ENCODE measurements at places on chromosomes 1 and 21.
A peak's percentile ranks its signal among the peaks of the same experiment; 100 is the strongest.

- no peak for DNase-seq
These were observed 26.3 kb downstream of the PPFIA4 start for GRCh38 chr1:203052601-203053000.

DNA sequence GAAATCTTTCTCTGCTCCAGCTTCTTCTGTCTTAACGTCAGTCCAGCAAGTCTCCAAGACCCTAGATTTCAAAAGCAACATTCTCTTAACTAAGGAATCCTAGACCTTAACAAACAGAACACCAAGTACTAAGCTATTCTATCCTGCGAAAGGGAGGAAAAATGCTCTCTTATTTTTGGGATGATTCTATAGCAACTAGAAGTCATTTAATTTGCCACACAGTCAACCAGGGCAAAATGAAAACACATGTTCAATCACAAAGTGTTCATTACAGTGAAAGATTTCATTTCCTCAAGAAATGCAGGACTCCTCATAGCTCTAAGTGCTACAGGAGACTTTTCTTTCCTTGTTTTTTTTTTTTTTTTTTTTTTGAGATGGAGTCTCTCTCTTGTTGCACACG is 36.2 kb upstream of the DOCK7 start:
- no peak for DNase-seq

DNA sequence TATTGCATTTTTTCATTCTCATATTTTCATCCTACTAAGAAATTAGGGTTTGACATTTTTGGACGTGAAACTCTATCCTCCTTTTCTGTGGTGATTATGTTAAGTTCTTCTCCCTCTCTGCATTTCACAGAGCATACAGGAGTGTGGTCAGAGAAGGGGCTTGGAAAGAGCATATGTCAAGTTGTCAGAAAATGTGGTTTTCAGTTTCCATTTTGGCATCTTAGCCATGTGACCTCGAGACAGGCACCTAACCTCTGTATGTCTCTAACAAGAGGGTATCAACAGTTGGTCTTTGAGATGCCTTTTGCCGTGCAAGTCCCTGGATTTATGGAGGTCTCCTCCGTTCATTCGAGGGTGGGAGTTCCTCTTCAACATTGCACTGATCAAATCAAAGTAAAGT is 140.7 kb downstream of the CYYR1 start:
- DNase-seq = no peak

DNA sequence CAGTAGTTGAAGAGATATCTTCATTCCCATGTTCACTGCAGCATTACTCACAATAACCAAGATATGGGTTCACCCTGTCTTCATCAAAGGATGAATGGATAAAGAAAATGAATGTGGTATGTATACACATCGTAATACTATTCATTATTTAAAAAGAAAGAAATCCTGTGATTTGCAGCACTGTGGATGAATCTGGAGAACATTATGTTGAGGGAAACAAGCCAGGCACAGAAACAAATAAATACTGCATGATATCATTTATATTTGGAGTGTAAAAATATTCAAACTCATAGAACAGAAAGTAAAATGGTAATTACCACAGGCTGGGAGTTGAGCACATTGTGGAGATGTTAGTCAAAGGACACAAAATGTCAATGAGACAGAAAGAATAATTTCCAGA is 977.2 kb downstream of the AMY1C start:
- DNase-seq = no peak

GRCh38 chr1:182473556-182473955 is 23.6 kb downstream of the RGSL1 start:
- no peak for DNase-seq

DNA sequence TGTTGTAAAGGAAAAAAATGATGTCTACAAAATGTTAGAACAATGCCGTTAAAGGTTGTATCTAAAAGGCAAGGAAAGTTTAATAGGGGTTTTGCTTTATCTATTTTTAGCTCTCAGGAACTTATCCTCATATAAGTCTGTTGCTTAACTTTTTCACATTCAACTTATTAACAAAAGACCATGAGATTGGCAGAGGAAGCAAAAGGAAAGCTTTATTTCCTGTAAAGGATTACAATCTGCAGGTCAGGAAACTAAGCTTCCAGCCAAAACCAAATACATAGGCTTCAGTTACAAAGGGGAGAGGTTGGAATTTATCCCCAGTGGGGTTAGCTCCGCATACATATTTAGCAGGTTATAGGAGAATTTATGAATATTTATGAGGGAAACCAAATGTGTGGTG is 58.7 kb upstream of the KIAA1614 start:
- DNase-seq = no peak

- DNase-seq = no peak
These were observed 125.9 kb downstream of the PTPRC start for GRCh38 chr1:198764748-198765147.

DNA sequence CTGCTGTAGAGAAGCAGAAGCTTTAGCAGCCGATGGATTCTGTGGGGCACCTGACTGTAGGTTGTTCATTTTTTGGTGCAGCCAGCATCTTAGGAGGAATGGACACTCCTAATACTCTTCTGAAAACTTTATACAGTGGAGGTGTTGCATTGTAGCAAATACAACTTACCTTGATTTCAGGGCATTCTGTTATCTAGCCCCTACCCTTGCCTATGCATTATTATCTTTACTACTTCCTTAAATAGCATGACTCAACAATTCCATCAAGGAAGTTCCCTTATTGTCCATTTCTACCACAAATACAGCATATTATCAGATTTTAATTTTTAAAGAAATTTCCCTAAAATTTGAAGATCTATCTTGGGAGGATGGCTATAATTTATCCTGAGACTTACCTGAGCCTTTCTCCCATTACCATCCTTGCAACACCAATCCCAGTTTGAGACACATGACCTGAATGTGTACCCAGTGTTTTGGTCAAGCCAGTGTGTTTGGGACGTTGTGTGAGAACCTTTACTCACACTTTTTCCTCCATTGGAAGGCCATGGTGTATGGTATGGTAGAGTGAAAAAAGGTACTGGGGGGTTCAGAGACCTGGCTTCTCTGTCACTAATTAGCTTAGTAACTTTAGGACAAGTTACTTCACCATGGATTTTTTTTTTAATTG is 9.2 kb downstream of the POU2F1 start:
- no peak for DNase-seq

DNA sequence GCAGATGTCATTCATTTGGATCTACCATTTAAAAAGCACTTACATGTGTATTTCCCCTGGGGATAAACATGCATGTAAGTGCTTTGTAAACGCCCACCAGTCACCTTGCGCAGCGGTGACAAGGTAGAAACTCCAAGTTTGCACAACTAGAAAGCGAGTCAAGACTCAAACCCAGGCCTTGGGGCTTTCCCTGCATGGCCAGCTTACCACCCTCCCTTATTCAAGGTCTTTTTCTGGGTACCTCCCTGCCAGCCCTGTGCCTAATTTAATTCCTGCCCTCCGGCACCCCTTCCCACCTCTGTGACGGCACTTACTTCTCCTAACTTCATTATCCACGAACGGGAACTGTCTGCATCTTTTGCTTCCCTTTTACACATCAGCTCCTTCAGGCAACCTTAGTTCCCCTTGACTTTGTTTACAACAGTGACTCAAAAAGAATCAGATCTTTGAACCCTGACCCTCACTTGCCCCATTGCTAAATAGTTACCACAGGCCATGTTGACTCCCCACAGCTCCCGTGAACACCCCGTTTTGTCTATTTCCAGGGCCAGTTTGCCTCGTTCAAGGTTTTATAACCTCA is 138.3 kb upstream of the ETS2 start:
- no peak for DNase-seq

GRCh38 chr1:73637264-73637663 is 560.7 kb downstream of the LRRIQ3 start:
- no peak for DNase-seq

- no peak for DNase-seq
These were observed 14.3 kb upstream of the DNAJC28 start for GRCh38 chr21:33505833-33506232.

DNA sequence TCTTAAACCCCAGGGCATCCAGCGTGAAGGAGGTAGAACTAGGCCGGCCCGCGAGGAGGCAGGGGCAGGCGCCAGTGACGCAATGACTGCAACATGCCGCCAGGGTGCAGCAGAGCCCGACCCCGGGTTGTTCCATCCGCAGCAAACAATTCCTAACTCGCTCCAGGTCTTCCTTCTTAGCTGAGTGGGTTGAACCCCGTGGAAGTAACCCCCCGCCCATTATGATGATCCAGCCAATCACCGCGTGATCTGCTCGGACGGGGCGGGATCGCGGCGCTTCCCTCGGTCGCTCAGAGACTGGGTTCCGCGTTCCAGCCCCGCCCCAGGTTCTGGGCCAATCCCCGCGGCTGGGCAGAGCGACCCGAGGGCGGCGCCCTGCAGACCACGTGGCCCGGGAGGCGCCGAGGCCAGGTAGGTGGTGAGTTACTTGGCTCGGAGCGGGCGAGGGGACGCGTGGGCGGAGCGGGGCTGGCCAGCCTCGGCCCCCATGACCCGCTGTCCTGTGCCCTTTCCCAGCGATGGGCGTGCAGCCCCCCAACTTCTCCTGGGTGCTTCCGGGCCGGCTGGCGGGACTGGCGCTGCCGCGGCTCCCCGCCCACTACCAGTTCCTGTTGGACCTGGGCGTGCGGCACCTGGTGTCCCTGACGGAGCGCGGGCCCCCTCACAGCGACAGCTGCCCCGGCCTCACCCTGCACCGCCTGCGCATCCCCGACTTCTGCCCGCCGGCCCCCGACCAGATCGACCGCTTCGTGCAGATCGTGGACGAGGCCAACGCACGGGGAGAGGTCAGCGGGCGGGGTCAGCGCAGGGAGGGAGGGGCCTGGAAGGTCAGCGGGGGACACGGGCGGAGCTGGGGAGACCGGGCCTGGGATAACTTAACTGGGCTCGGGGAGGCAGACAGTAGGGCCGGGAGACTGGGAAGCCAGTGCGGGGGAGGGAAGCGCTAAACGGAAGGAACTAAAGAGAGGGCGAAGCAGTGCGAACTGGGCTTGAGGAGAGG is at the start of gene DUSP23:
Gene DUSP23 (plus strand): TSS at position 380 of the 1,000 bp plus-strand sequence. CDS start 139 bp downstream, at position 519.
- peak; percentile 93 for DNase-seq

DNA sequence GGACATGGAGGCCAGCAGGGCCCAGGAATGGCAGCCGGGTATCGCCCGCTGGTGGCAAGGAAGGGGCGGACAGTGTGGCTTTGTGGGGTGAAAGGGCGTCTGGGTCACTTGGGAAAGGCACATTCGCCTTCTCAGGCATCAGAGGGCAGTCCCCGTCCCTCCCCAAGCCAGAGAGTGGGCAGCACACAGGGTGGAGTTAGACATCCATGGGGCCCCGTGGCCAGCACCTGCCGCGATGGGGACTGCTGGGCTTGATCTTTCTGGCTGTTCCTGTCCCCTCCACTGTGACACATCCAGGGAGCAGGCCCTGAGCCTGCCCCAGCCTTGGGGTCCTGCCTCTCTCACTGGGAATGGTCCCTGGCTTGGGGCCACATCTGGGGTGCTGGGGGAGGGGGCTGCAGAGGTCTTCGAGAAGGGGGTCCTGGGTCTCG is 4.0 kb upstream of the TRPM2 start:
- DNase-seq = no peak

DNA sequence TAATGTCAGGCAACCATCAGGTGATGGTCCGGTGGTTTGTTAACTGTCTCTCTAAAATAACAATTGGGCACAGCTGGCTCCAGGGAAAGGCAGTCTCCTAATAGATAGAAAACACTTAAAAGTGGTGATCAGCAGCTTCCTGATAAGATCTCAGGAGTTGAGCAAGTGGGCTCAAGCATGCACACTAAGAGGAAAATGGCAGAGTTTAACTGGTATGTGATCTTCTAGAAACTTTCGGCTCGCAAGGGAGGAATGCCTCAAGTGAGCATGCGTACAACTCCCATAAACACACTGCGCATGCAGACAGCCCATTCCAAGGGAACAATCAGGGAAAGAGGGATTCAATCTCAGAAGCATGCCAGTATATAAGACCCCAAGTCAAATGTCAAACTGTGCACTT is 52.2 kb upstream of the VTCN1 start:
- no peak for DNase-seq

- DNase-seq = no peak
These were observed 72.0 kb downstream of the EPB41 start for GRCh38 chr1:28986306-28986910.

DNA sequence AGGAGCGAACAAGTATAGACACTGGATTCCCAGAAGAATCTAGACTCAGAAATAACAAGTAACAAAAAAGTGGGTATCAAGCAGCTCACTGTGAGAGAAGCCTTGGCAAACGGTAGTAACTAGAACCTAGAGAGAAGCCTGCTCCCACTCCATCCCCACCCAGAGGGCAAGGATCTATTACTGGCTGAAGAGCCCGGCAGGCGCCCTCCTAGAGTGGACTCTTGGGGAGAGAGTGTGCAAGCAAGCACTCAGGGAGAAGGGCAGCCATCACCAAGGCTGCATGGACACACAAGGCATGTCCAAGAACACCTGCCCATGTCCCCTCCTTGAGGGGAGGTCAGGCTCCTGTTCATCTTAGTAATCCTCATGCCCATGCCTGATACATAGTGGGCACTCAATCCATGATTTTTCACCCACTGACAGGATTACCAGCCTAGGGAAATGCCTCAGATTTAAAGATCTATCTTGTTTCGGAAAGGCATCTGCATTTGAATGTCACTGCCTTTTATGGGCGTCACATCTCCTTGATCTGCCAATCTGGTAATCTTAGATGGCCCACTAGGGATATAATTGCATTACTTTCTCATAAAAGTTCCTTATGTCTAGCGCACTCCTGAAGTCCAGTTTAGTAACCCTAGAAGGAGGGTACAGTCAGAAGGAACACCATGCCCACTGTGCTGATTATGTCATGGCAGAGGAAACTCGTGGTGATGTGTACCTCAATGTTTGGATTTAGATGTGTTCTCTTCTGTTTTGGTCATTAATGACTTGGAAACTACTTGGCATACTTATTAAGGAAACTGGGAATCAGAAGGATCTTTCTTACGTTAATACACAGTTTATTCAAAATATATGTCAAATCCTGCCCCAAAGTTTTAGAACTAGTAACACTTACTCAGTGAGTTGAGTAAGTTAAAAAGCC is 14.4 kb downstream of the CNN3 start:
- DNase-seq = no peak

DNA sequence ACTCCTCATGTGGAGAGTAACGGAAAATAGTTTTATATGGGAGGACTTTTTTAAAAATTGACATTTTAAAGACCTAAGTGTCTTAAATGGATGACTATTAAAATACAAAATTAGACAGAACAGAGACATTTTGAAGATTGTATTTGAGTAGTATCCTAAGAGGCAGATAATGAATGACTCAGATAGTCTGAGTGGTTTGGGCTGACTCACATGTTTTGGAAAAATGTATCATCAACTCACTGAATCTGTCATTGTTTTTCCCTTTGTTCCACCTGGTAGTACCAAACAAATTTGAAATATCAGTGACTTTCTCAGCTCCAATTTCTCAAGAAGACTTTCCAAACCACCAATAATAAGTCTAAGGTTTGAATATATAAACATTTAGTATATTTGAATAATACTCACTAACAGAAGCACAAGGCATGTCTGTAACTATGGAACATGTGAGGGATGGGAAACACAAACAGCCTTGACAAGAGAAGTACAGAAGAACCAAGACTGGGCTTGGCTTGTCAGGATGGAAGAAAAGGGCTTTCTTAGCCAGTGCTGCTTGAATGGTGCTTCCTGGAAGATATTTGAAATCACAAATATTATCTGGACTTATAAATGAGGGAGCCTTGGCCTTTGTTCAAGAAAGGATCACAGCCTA is 90.6 kb downstream of the SGIP1 start:
- DNase-seq = no peak

All from hypothalamus (tissue), 51 donors.